Stimulated activated effector memory CD8-positive, alpha-beta T cell treated with anti-CD3 and anti-CD28 coated beads, Interleukin-12 subunit alpha, Interleukin-12 subunit beta, amount 100 ng/mL, for 72 hours (primary cell): ENCODE measurements at places on chromosomes 7 and 10.

DNA sequence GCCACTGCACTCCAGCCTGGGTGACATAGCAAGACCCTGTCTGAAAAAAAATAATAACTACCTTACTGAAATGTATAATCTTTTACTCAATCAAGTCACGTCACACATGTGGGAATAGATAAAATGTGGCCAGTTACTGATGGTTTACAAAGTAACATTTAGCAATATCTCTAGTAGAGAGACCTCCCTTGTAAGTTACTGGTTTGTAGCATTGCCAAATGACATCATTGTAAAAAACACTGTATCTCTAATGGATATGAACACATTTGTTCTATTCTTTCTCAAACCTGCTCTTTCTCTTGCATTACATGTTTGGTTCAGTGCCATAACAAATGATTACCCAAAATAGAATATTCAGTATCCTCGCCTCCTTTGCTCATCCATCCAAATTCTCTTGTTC is 18.8 kb downstream of the TET1 start:
- no peak for DNase-seq

DNA sequence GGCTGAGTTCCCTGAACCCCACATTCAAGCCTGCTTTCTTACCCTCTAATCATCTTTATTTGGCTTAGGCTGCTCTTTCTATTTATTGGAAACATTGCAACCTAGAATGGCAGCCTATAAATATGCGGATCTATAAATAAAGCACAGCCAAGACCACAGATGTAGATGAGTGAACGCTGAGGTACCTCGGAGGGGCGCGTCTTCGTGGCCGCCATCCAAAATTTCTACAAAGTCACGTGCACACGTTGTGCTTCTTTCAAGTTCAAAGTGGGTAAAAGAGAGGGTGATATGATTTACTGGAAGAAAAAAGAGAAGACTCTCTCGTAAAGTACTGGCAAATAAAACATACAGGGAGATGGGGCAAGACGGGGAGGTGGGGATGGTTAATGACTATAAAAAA is 132.6 kb upstream of the RSU1 start:
- DNase-seq, result no peak

GRCh38 chr7:104838537-104839299 is 175.3 kb upstream of the KMT2E start:
- no peak for DNase-seq

DNA sequence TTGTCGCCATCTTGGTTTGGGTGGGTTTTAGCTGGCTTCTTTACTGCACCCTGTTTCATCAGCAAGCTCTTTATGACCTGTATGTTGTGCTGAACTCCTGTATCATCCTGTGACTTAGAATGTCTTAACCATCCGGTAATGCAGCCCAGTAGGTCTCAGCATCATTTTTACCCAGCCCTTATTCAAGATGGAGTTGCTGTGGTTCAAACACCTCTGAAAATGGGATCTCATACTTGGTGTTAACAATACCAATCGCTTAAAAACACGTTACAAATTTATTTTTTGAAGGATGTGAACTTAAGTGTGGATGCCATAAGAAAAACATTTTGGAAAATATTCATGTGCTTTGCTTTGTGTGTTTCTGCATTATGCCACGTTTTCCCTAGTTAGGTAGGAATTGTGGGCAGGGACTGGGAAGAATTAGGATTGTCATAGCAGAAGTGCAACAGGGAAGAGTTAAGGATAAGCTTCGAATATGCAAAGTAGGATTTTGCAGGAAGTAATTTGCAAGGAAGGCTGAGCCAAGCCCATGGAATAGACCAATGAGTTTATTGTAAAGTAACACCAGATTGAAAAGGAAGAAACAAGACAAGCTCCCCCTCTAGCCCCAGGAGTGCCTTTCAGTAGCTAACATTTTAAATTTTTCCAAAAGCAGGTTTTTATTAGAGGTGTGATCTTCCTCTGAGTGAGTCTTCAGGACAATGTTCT is 56.4 kb downstream of the PRR15 start:
- no peak for DNase-seq

GRCh38 chr10:96637709-96638108 is 50.9 kb upstream of the TM9SF3 start:
- no peak for DNase-seq

DNA sequence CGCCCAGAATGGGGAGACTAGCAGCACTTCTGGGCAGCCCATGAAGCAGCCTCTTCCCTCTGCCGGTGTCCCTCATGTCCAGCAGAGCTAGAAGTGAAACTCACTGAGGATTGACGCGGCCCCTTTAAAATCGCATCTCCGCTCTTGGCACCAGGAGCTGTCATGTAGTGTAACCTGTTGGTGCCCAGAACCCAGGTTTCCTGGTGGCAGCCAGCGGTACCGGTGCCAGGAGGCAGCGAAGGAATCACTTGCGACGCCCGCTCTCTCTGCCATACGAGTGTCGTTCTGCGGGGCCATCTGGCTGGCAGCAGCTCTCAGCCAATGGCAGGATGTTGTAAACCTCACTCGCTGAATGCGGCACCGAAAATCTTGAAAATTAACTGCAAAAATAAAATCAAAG is 82.7 kb downstream of the CUX1 start:
- no peak for DNase-seq

- no peak for DNase-seq
Observed at GRCh38 chr10:116836083-116836482, 13.2 kb upstream of the ENO4 start.

GRCh38 chr7:25989140-25989705 is 162.8 kb upstream of the NFE2L3 start:
- DNase-seq, result no peak

- DNase-seq, result no peak
Observed at GRCh38 chr10:122341141-122341810, 33.2 kb upstream of the PLEKHA1 start.

DNA sequence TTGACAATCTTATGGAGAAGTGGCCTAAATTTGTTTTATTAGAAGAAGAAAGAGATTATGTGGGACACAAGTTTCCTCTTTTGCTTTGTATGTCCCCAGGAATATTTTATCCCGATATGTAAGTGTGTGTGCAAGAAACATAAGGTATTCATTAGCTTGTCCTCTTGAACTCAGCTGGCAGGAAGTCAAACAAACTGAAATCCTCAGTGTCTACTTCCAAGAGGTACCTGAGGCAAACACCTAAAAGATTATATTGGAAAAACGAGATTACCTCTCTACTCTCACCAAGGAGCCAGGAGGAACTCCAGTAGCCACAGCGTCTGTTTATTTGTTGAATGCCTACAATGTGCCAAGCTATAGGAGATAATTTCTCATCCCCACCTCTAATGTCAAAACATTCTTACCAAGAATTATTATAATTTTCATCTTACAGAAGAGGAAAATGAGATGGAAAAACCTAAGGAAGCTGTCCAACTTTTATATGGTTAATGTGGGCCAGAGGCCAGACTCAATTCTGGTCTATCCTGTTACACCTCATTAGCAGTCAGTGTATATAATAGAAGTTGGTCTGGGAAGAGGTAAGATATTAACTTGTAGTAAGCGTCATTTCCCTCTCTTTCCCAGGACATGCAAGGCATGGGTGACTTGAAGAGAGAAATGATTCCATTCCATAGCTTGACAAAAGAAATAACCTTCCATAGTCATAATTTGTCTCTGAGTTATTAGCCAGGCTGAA is 692.7 kb downstream of the MAGI2 start:
- DNase-seq, result no peak

- DNase-seq, result no peak
Observed at GRCh38 chr10:59079386-59080226, 96.8 kb upstream of the PHYHIPL start.

DNA sequence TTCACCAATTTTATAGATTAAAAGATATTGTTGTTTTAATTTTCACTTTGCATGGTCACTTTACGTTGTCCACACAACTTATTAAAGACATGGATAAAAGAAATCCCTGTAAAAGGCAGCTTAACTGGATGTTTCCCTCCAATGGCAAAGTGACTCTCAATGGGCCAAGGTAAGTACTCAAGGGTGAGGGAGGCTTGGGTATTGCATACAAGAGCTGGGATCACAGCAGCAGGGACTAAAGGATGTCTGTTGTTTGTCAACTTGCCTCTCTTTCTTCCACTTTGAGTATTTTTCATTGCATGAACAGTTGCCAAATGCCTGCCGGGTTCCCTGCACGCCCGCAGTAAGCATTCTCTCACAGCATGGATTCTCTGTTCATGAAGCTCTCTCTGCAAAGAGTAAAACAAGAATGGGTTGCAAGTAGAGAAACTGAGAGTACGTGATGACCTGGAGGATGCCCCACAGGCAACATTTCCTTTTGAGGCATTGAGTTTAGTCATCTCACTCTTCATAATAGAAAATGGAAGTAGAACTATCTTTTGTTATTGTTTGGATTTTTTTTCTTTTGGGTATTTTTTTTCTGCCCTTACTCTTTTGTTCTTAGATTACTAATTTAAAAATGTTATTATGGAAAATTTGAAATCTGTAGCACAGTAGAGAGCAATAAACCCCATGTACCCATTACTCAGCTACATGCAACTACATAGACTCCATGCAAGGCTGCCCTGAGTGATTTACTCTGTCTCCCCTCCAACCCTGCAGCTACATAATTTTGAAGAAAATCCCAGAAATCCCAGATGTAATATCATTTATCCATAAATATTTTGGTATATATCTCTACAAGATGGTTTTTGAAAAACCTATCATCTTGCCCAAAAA is 26.3 kb downstream of the GPR141 start:
- DNase-seq, result no peak

DNA sequence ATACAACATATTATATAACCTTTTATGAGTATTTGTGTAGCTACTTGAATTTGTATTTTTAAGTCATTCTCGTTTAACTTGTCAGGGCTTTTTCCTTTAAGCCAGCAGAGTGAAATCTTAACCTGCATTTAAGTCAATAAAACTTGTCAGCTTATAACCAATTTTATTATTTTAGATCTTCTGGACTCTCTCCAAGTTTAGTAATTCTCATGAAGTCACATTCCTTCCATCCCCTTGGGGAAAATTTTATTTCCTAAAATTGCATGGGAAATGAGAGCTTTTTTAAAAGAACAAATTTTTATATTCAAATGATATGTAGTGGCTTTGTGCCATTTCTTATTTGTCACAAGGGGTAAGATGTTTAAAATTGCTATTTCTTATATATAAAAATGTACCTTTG is 74.0 kb downstream of the SEPTIN7 start:
- DNase-seq, result no peak

GRCh38 chr10:86361156-86362128 is 5.2 kb downstream of the GRID1 start:
- no peak for DNase-seq

DNA sequence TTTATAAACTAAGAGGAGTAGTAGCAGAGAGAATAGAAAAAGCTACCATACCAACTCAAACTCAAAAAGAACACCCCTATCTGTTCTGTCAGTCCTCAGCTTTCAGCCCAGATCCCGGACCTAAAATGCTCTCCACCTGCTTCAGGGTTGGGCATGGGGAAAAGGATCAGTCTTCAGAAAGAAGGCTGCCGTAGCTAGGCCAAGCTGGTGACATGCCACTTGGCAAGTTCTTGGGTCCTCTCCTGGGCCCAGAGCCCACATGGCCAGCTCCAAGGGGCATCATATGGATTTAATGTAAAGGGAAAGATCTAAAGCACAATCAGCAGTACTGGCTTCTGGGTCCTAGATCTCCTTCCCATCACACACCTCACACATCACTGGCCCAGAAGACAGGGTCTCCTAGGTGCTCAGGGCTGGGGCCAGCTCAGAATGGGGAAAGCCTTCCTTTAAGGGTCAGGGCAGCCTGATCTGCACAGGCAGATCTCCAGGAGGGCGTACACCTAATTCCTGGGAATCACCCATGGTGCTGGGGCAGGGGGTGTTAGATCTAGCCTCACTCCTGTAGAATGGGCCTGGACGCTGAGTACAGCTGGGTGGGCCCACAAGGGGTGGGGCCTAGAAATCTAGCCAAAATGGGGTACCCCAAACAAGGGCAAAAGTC is 2.5 kb downstream of the VAX1 start:
- DNase-seq, result no peak

- DNase-seq, result no peak
Observed at GRCh38 chr7:116209561-116210070, 723 bp upstream of the TES start.

DNA sequence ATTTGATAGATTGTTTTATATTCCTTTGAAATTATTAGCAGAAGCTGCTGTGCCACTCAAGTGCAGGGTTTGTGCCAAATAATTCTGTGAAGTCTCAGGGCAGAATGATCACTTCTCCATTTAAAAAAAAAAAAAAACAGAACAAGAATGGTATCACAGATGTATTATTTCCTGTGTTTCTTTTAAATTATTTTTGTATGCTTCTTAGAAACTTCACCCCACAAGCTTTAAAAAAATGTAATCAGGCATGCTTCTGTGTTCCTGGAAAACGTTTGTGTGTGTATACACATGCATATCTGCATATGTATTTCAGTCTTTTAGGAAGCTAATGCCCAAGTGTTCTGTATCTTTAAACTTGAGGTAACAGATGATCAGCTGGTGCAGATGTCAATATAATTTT is 6.3 kb upstream of the CD36 start:
- DNase-seq, result no peak

DNA sequence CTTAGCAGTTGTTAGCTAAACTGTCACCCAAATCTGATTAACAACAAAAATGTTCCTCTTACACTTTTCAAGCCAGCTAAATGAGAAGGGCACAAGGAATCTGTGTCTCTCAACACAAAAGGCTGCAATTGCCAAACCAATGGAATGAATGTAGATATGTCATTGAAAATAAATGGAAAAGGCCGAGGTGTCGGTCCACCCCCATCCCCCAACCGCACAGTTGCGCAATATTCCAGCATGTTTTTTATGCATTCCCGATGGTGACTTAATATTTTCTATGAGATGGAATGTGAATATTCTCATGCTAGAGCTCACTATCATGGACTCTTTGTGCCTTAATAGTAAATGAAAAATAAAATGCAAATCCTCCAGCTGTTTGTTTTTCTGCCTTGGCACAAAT is 181.6 kb upstream of the LRGUK start:
- no peak for DNase-seq

GRCh38 chr10:77220150-77220549 is 417.5 kb downstream of the KCNMA1 start:
- no peak for DNase-seq

DNA sequence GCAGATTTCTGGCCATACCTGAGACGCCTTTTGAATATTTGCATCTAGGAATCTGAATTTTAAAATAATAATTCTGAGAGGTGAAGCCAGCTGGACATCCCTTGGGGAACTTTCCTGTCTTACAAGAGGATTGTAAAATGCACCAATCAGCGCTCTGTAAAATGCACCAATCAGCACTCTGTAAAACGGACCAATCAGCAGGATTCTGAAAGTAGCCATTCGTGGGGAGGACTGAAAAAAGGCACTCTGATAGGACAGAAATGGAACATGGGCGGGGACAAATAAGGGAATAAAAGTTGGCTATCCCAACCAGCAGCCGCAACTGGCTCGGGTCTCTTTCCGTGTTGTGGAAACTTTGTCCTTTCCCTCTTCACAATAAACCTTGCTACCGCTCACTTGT is 9.9 kb downstream of the PPIF start:
- DNase-seq, result peak; percentile 4

DNA sequence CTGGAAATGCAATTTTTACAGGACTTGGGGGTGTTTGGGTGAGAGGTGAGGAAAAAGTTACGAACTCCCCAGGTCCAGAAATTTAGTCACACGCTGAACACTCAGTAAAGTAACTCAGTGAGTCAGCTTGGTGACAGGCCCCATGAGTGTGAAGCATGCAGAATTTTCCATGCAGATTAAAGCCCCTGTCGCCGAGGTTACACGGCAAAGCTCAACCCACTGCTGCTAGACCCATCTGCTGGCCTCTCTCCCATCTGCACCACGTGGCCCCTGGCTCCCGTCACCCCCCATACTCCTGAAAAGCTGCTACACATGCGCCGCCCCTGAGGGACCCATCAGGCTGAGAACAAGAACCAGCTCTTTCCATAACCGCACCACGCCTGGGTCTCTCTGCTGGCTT is 7.0 kb upstream of the MMP21 start:
- DNase-seq, result no peak
